ENCODE measurements at places on chromosomes 12 and 14.

DNA sequence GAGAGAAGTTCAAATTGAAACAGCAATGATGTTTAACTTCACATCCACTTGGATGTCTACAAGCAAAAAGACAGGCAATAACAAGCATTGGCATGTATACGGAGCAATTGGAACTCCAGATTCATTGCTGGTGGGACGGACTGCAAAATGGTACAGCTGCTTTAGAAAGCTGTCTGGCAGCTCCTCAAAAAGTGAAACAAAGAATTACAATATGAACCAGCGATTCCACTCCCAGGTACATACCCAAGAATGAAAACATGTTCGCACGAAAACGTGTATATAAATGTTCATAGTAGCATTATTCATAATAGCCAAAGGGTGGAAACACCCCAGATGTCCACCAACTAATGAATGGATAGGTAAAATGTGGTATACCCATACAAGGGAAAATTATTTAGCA lies 125.7 kb downstream of the HMGA2 start:
- no peak for DNase-seq

GRCh38 chr12:96326628-96327227 lies 73.5 kb downstream of the CDK17 start:
- no peak for DNase-seq

GRCh38 chr12:95788637-95789036 lies 1.9 kb downstream of the NTN4 start:
- no peak for DNase-seq

DNA sequence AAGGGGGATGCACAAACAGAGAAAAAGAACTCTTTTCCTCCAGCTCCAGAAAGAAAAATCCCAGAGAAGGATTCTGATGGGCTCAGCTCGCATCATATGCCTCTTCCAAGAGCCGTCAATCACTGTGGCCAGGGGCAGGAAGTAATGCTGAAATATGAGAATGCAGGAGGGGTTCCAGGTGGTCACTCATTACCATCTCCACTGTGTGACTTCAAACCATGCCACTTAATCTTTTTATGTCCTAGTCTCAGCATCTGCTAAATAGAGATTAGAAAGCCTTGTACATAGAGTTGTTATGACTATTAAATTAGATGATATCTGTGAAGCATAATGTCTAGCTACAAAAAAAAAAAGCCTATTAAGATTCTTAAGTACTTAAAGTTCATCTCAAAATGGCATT lies 65.6 kb upstream of the FICD start:
- DNase-seq, result no peak

DNA sequence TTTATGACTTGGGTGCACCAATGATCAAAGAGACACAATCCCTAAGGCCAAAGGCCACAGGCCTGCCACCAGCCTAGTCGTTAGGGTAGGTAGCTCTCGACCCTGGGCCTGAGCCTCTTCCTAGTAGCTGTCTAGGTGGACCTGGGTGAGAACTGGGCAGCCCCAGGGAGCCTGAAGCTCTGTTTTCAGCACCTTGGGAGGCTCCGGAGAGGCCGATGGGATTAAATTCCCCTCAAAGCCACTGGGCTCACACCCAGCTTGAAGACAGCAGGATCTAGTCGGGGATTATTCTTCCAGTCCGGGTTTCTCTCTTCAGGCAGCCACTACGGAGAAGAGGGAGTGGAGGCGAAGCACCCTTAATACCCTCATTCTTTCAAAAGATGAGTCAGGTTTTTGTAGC lies 79.8 kb downstream of the TMEM260 start:
- DNase-seq, result no peak

- no peak for DNase-seq
Observed at GRCh38 chr12:57529831-57530230, 7.2 kb downstream of the MBD6 start.

DNA sequence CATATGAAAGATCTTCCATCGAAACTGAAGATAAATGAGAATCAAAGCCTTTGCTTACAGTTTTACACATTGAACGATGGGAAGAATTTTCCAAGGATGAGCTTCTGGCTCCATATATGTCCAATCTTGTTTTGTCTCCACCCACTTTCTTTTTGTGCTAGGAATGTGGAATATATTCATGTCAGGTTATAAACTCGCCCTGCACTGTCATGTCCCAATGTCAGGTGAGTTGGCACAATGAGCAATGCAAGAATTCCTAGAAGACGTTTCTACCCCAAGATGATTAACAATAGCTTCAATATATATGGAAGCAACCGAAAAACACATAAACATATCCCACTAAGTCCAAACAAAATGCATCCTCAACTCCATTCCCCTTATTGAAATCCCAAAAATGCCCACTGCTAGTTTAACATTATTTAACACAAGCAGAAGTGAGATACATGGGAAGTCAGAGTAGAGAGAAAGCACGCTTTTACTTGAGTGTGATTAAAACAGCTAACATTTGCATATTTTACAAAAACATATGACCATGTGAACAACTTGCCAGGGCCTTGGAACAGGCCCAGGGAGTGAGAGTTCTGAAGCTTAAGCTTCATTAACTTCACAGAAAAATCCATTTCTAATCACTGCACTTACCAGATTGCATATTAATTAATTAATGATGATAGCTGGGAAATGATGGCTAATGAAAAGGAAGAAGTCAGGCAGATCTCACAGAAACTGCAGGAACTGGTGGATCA lies 233.9 kb downstream of the GXYLT1 start:
- DNase-seq, result no peak

Measured in AG09309 (cell line).